Hematopoietic multipotent progenitor cell treated with erythropoietin and hydrocortisone succinate and interleukin-3 and kit ligand, for 4 days (in vitro differentiated cells): ENCODE measurements at places on chromosomes 5 and 9.
A peak's percentile ranks its signal among the peaks of the same experiment; 100 is the strongest.

DNA sequence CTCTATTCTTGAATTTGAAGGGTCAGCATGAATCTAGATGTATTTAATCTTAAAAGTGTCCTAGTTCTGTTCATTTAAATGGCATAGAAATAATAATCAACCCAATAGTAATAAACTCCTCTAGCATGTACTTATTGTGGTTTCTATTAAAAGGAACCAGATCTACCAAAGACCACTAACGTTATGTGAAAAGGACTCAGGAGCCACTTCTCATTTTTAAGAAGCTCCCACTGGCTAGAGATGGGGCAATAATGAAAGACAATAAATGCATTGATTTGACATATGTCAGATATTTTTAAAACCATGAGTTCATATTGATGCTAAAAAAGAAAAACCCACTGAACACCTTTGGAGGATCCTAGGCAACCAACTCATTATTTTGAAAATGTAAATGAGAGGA is 191.9 kb downstream of the ATP10B start:
- DNase-seq, result peak; percentile 59

GRCh38 chr9:77019236-77019925 is at the start of gene FOXB2:
FOXB2 (plus strand) TSS chr9:77019655; CDS start chr9:77019655, 0 bp downstream.
- DNase-seq, result peak; percentile 40

DNA sequence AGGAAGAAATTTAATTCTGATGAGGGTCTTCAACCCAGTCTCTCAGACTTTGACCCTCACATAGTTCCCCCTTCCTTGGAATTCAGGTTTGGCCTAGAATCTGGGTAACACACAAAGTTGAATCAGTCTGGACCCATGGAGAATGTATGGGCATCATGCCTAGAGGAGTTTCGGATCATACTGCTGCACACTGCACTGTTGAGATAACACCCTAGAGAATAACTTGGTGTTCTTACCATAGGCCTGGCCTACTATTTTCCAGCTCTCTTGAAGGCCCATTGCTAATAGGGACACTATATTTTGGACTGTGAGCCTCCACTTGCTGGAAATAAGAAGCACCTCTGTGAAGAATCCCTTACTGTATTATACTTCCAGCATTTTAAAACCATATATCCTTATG is 413.5 kb downstream of the PLK2 start:
- DNase-seq, result peak; percentile 0

DNA sequence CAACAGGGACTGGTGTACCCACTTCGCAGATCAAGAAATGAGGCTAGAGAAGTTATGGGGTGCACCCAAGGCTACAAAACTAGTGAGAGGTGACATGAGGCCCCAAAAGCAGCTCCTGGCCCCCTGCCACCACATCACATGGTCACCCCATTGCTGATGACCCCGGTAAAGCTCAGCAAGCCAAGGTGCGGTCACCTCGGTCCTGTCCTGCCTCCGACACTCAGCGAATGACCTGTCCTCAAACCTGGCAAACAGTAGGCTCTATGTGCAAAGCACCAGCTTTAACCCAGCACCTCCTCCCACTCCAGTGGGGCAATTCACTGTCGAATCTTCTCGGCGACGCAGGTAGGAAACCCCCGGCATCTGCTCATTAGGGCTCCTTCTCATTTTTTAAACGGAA is 307.4 kb downstream of the RAB3C start:
- DNase-seq, result no peak

DNA sequence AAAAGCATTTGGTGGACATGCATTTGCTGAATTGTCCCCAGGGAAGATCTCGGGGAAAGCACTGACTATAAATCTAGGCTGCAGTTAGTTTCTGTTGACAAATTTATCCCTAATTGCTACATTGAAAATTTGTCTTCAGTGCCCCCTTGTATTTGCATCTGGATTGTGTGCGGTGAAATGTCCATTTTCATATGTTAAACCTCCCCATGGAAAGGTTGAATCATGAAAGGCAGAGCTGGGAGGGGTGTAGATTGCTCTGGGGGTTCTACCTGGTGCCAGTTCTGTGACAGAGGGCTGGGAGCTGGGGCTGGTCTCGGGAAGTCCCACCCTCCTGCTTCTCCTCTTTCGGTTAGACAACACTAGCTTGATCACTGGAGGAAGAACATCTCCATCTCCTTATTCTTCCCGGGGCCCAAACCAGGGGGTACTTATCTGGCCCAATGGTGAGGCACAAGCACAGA is 101.9 kb downstream of the GADD45G start:
- DNase-seq, result no peak

GRCh38 chr5:62042007-62042406 is 264.0 kb upstream of the KIF2A start:
- no peak for DNase-seq

GRCh38 chr9:127492616-127493015 is 41.3 kb downstream of the LRSAM1 start:
- no peak for DNase-seq

DNA sequence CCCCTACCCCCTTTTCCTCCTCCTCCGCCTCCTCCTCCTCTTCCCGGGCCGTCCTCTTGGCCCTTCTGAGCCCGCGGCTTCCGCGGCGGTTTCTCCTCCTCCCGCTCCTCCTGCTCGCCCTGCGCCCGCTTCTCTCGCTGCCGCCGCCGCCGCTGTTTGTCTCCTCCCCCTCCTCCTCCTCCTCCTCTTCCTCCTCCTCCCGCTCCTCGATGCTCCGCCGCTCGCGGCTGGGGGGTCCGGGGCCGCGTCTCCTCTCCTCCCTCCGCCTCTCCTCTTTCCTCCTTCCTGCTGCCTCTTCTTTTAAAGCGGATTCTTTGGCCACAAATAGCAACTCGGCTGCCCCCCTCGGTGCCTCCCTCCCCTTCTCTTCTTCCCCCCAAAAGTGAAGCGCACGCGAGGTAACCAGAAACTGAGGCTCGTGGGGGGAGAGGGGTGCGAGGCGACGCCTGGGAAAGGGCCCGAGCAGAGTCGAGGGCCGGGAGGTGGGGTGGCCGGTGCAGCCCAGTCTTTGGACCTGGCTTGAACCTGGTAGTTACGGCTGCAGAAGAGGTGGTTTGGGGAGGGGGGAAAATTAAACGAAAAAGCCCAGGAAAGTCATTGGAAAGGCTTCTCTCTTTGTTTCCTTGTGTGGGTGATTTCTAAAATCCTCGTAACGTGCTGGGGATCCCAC is 1058.5 kb upstream of the DMAC1 start:
- DNase-seq, result peak; percentile 64

DNA sequence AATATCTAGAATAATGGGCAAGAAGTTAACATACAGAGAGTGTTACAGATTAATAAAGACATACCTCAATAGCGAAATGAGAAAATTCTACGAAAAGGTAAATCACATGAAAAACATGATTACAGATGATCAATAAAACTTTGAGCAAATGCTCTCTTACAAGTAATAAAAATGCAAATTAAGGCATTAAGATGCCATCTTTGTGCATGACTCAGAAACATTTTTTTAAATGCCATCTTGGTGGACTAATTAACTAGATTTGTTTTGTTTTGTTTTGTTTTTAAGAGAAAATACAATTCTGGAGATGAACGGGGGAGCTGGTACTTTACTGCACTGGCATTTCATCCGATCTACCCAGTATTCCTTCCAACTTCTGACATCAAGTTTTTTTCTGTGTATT is 130.2 kb downstream of the SUSD1 start:
- DNase-seq, result no peak

DNA sequence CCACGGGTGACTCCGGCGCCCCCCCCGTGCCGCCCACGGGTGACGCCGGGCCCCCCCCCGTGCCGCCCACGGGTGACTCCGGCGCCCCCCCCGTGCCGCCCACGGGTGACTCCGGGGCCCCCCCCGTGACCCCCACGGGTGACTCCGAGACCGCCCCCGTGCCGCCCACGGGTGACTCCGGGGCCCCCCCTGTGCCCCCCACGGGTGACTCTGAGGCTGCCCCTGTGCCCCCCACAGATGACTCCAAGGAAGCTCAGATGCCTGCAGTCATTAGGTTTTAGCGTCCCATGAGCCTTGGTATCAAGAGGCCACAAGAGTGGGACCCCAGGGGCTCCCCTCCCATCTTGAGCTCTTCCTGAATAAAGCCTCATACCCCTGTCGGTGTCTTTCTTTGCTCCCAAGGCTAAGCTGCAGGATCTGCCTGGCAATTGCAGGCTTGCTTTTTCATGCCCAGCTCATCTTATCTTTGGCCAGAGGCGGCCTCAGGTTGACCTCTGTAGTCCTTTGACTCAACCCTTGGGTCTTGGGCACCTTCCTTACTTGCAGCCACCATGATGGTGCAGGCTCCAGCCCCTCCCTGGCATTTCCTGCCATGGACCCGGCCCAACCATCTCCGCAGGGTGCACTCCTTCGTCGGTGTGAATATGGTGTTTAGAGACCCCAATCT is 9.8 kb downstream of the CEL start:
- no peak for DNase-seq

GRCh38 chr5:123545506-123545905 is 33.5 kb downstream of the CSNK1G3 start:
- peak; percentile 29 for DNase-seq

DNA sequence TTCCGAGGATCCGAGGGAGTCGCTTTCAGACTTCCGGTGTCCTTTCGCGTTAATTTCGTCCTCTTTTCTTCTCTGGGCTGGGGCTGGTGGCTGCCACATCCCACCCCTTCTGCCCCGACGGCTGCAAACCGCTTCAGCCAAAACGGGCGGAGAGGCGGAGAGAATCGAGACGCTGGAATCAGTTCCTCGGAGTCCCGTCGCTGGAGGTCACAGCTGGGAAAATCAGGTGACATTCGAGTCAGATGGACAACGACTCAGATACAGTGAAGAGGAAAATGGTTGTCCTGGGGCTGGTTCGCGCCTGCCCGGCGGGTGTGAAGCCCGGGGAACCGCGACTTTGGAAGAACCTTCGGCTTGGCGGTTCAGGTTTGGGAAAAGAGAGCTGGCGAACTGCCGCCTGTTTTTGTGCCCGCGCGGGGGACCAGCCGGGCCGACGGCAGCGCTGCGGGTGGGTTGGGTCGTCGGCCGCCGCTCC is 8.9 kb upstream of the NKX2-5 start:
- DNase-seq, result no peak

GRCh38 chr9:36154331-36154952 is 14.7 kb upstream of the CCIN start:
- peak; percentile 70 for DNase-seq

- DNase-seq, result no peak
Measured at GRCh38 chr9:121281614-121282276, 13.8 kb downstream of the GSN start.

GRCh38 chr9:69674112-69674685 is 2.0 kb upstream of the APBA1 start:
- DNase-seq, result no peak

DNA sequence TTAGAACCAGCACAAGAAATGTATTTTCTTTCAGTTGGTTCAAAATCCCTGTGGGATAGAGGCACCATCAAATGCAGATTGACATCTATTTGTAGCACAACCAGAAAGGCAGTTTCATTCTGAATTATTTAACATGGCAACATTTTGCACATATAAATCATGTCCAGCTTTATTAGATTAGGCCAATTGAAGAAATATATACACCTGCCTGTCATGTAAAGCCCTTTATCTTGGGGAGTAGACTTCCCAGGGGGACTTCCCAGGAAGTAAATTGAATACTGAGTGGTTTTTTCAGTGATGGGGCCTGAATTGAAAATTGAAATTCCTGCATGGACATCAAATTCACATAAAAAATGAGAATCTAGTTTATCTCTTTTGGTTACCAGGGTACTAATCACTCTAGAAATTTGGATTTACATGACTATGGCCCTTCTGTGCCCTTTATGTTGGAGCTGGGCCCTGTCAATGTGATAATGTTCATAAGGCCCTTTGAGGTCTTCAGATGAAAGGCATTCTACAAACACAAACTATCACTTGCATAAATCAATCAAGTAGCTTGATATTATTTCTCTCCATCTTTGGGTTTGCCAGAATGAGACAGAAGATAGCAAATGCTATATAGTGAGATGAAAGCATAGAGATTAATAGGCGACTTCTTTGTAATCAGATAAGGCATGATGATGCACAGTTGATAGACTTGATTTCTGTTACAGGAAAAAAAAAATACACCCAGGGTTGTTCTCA is 26.2 kb upstream of the ZNF608 start:
- DNase-seq, result peak; percentile 13

DNA sequence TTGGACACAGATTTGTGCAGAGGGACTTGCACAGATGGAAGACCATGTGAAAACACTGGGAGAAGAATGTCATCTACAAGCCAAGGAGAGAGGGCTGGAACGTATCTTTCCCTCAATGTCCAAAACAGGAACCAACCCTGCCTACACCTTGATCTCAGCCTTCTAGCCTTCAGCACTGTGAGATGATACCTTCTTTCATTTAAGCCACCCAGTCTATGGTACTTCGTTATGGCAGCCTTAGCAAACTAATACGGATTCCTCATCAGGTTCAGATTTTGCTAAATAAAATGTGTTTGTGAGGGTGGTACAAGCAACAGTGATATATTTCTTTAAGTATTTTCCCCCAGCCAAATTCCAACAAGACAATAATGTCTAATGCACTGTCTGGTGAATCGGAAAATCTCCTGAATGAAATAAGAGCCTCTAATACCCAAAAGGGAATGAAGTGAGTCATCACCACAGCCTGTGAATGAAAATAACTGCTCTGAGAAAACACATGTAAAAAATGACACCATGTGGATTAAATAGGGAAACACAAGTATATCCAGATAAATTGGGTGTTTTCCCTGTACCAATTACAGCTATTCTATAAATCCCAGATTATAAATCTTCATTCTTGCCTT is 182.8 kb upstream of the TARS1 start:
- peak; percentile 39 for DNase-seq

GRCh38 chr5:43140286-43140685 is 19.6 kb downstream of the ZNF131 start:
- peak; percentile 63 for DNase-seq

DNA sequence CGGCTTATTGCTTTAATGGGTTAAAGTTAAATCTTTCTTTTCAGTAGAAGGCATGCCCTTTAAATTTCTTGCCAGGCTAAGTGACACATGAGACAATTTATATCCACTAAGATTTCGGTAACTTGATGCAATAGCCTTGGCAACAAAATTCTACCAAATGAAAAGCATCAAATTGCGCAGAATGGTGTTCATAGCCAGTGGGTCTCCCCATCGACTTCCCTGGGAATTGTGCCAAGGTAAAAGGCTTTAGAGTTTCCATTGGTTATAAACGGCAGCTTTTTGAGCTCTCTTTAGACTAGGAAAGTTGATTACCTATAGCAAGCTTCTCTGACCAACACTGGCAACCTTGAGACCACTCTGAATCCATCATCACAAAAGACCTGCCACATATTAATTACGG is 358.4 kb downstream of the ARRDC3 start:
- no peak for DNase-seq

- no peak for DNase-seq
Measured at GRCh38 chr9:134704498-134704897, 62.9 kb downstream of the COL5A1 start.
